Smooth muscle cell of the coronary artery (primary cell): ENCODE measurements at places on chromosomes 2 and 18. TPM values are rescaled to one million over a fixed set of nuclear protein-coding genes. Genes with fewer than 3 reads are reported as not detected.

Gene TMEFF2
- 0.12 and 0.60 TPM in 2 replicates for total RNA-seq

Gene TRIM43
- total RNA-seq, result not detected in 2 replicates

Gene ANKRD29
- total RNA-seq, result 0.60 and 17.8 TPM in 2 replicates

Gene ABCG5
- not detected in 2 replicates for total RNA-seq

Gene MLPH
- 0.90 and 37.0 TPM in 2 replicates for total RNA-seq

Gene KIF5C
- 0.08 and 0.12 TPM in 2 replicates for total RNA-seq

Gene POMC
- 0.15 and 0.59 TPM in 2 replicates for total RNA-seq
